ENCODE measurements at places on chromosomes 1 and 21.
A peak's percentile ranks its signal among the peaks of the same experiment; 100 is the strongest.

GRCh38 chr1:206029484-206029883, 5.8 kb upstream of the CTSE start:
- no peak for DNase-seq

- DNase-seq: no peak
Observed at GRCh38 chr1:3876716-3877115, 19.4 kb downstream of the DFFB start.

- DNase-seq: no peak
Observed at GRCh38 chr1:65323246-65323645, 13.9 kb downstream of the DNAJC6 start.

DNA sequence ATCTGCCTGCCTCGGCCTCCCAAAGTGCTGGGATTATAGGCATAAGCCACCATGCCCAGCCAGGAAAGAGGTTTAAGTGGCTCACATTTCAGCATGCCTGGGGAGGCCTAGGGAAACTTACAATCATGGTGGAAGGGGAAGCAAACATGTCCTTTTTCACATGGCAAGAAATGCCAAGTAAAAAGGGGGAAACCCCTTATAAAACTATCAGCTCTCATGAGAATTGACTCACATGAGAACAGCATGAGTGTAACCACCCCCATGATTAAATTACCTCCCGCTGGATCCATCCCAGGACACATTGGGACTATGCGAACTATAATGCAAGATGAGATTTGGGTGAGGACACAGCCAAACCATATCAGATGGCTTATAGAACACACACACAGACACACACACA, 8.8 kb upstream of the KLHL12 start:
- DNase-seq: no peak

GRCh38 chr1:44571712-44572571, 102.3 kb downstream of the TMEM53 start:
- no peak for DNase-seq

GRCh38 chr1:227391879-227392278, 73.6 kb upstream of the CDC42BPA start:
- DNase-seq: no peak

DNA sequence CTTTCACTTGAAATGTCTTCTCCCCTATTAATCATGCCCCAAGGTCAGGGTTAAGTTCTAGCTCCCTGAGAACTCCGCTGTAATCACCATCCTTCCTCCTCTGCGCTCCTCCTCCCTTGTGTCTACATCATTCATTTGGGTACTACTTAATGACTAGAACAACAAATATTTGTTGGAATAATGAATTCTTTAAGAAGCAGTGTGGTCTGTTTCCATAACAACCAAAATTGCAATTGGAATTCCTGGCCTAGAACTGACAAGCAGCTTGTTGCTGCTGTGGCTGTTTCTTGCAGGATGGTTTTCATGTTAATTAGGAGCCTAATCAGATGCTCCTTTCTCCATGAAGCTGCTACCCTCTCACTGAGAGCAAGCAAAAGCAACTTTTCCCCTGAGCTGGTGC, 192.5 kb downstream of the ZZZ3 start:
- DNase-seq: no peak

GRCh38 chr1:110258734-110259133, 48.6 kb downstream of the KCNC4 start:
- no peak for DNase-seq

- DNase-seq: no peak
Observed at GRCh38 chr1:226960944-226961765, 21.1 kb downstream of the COQ8A start.

DNA sequence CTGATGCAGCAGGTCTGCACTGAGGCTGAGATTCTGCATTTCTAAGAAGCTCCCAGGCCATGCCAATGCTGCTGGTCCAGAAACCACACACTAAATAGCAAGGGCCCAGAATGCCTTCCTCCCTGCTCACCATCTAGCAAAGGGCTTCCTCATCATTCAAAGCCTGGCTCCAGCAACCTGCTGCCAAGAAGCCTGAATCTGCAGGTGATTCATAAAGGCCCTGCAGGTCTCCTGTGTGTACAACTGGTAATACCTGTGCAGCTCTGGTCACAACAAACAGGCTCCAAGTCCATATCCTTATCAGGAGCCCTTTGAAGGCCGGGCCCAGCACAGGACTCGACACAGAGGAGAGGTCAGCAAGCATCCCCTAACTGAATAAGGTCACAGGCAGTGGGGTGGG, 26.7 kb downstream of the GLIS1 start:
- DNase-seq: no peak

DNA sequence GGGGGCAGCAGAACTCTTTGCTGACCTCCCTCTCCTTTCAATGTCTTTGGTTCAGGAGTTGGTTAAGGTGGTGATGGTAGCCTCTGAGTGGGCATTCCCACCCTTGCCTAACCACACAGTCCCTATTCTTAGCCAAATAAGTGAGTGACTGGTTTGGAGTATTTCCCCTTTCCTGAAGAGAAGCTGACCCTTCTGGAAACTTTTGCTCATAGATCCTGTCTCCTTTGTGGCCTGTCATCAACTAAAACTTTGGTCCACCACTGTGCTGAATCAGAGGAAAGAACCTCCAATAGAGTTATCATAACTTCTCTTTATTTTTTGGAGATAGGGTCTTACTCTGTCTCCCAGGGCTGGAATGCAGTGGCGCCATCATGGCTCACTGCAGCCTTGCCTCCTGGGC, 31.1 kb downstream of the C1orf21 start:
- no peak for DNase-seq

DNA sequence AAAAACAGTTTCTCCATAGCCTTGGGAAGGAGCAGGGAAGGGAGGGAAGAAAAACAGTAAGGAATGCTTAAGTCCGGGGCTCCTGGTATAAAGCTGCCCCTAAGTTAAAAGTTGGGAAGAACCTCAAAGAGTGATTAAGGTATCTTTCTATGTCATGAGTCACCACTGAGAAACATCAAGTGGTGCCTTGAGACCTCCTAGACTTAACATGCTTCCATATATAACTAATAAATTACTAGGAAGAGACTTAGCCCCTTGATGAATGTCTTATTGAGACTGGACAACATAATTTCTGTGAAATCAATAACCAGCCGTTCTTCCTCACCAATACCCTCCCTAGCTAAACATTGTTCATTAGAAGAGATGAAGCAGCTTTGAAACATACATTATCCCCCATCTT, 121.8 kb upstream of the SLC44A3 start:
- no peak for DNase-seq

GRCh38 chr21:38295997-38296764, 39.4 kb downstream of the KCNJ15 start:
- no peak for DNase-seq

- no peak for DNase-seq
Observed at GRCh38 chr21:38645282-38645681, 147.0 kb upstream of the ERG start.

- DNase-seq: no peak
Observed at GRCh38 chr1:2555634-2556276, 416 bp upstream of the TNFRSF14 start.

- no peak for DNase-seq
Observed at GRCh38 chr1:111818546-111818945, 62.8 kb downstream of the DDX20 start.

GRCh38 chr21:37253991-37254390, 13.1 kb downstream of the VPS26C start:
- peak; percentile 12 for DNase-seq

GRCh38 chr1:187409341-187409740, 580.6 kb downstream of the PLA2G4A start:
- no peak for DNase-seq

- no peak for DNase-seq
Observed at GRCh38 chr1:9728451-9729295, 77.1 kb downstream of the PIK3CD start.

GRCh38 chr1:24379733-24380315, 33.8 kb downstream of the STPG1 start:
- DNase-seq: no peak

DNA sequence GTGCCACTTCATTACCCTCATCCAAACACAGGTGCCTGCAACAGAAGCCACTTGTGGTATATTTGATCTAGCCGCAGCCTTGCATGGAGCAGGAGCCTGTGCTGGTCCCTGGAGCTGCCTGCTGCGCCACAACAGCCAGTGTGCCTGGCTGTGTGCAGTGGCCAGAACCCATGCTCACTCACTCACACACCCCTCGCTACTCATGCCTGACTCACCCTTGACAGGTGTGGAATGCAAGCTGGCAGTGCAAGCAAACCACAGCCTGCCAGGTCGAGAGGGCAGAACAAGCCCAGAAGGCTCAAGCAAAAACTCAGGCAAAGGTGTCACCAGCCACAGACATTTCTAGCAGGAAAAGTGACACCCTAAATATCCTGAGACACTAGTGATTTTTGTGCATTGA, 1510.9 kb downstream of the KCNT2 start:
- no peak for DNase-seq

DNA sequence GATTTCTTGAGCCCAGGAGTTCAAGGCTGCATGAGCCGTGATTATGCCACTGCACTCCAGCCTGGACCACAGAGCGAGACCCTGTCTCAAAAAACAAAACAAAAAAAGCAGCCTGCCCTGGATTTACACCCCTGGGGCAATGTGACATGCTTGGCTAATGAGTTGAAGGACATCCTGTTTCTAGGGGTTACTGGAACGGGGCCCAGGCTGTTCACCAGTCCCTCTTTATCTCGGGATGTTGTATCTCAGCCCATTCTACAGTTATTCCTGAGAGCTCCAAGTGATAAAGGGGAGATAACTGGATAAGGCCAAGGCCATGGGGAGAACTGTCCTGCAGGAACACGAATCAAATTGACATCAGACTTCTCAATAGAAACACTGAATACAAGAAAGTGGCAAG, 21.7 kb upstream of the S100A2 start:
- no peak for DNase-seq

GRCh38 chr1:42765832-42766740, 742 bp downstream of the P3H1 start:
- peak; percentile 40 for DNase-seq

GRCh38 chr1:232066521-232066920, 439.9 kb downstream of the DISC1 start:
- DNase-seq: no peak

DNA sequence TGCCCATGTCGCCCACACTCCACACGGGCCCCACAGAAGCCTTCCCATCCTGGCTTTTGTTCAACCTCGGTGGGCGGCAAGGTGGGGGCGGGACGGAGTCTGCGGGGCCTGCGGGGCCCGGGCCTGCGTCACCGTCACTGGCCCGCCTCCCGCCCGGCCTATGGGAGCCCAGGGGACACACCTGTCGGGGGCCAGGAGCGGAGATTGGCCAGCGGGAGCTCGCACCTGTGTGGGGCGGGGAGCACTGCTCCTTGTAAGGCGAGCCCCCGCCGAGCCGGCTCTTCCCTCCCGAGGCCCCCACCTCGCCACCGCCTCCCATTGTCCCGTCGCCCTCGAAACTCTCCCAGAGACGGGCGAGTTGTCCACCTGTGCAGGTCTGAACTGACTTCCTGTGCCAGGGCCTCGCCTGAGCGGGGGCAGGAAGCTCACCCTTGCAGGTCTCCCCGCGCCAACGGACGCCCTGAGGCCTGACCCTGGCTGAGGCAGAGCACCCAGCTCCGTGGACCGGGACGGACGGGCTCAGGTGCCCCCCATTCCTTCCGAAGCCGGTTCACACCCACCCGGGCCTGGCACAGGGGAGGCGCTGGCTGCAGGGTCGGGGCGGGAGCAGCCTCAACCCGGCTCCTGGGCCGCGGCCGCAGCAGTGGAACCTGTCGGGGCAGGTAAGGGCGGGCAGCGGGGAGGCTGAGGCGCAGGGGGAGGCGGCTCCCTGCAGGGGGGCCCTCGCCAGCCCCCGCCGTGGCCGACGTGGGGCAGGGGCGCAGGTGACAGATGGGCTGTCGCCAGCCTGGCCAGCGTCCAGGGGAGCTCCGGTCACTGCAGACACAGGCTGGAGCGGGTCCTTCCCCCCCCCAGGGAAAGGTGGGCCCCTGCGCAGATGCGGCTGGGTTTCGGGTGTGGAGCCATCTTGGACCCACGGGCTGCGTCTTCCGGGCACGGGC, 10.8 kb upstream of the TTLL10 start:
- peak; percentile 96 for DNase-seq

- no peak for DNase-seq
Observed at GRCh38 chr1:229164836-229165735, 105.8 kb upstream of the RAB4A start.

DNA sequence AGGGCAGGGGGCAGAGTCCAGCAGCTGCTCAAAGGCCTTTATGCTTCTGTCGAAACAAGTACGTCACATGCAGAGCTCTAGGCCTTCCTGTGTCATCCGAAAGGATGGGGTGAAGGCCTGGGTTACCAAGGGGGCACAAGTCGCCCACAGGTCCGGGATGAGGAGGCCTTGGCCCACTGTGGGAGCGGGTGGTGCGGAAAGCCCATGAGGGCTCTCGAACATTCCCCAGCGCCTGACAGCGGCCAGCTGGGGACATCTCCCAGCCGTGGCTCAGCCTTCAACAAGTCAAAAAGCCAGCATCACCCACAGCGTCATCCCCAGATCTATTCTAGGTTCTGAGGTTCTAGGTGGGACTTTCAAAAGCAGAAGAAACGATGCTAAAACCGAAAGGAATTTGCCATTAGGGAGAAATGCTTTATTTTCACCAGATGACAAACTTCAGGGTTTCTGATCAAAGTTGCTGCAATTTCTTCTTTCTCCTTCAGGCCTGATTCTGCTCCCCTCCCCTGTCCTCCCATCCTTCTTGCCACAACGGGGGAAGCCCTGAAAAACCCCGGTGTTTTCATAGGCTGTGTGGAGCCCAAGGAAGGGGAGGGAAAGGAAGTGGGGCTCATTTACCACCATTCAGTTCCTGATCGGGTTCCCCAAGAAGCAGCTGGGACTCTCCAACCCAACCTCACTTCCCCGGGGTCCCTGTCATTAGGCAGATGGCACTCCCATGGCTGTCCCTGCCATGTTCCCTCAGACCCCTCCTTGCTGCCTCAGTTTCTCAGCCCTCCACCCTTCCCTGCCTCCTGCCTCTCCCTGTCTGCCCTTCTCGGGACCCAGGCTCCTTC, 17.6 kb downstream of the GPR137B start:
- no peak for DNase-seq

Measured in NCI-H1105 (cell line).